NCI-H1417 treated with DMSO at 0.1 percent for 48 hours (cell line): ENCODE measurements at places on chromosomes 3 and 15.

GRCh38 chr15:71011503-71012155 lies 103.6 kb upstream of the THSD4 start:
- no peak for DNase-seq

DNA sequence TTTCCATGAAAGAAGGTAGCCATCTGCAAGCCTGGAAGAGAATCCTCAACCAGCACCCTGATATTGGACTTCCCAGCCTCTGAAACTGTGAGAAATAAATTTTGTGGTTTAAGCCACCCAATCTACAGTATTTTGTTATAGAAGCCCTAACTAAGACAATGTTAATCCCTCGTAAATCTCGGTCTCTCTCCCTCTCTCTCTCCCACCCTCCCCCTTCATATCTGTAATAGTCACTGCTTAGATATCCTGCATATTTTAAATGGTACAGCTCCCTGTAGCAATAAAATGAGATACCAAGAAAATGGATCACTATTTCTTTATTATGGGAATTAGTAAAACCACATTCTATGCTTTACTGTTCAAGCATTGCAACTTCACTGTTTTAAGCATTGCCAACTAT lies 21.0 kb upstream of the FAM174B start:
- DNase-seq: no peak

GRCh38 chr3:178823150-178823549 lies 248.5 kb downstream of the ZMAT3 start:
- DNase-seq: no peak

GRCh38 chr15:48498828-48499227 lies 146.7 kb downstream of the FBN1 start:
- DNase-seq: no peak

GRCh38 chr3:53346514-53346913 lies 829 bp downstream of the DCP1A start:
- DNase-seq: no peak

GRCh38 chr3:95334461-95334860 lies 1271.6 kb downstream of the NSUN3 start:
- no peak for DNase-seq

- no peak for DNase-seq
These were observed 68.0 kb downstream of the TRAK1 start for GRCh38 chr3:42159147-42159546.

DNA sequence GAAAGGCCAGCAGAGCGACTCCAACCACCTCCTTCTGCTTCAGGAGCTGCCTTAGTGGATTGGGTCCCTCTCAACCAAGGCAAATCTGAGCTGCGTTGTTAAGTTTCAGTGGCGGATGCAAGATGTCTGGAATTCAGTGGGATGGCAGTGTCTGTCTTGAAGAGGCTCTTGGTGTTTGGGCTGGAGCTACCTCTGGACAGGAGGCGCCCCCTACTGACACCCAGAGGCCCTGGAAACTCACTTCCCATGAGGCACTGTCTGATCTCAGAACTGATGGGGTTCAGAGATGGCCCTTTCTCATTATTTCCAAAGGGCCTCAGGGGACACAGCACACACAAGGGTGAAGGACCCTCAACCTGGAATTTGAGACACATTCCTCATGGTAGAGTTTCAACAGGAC lies 6.0 kb upstream of the SLC28A1 start:
- DNase-seq: no peak

GRCh38 chr3:189262746-189263145 lies 91.0 kb downstream of the TPRG1 start:
- DNase-seq: no peak

DNA sequence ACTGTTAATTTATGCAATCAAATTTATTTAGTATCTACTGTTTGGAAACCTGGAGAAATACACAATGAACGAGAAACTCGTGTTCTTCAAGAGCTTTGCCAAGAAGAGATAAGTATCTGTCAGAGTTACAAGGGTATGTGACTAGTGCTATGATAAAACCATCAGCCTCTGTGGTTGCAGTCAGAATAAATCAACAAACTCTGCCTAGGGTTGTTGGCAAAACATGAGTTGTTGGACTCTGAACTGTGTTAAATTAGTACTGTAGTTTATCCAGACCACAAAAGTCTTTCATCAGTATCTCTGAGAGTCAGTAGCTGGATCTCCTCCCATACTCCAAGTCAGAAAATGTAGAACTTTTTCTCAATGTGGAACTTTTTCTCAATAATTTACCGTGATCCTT lies 918.4 kb downstream of the NAALADL2 start:
- DNase-seq: no peak

- DNase-seq: no peak
These were observed 696.6 kb upstream of the NAALADL2 start for GRCh38 chr3:174162550-174162949.

GRCh38 chr15:66617137-66618090 lies 51.6 kb upstream of the LCTL start:
- DNase-seq: no peak

DNA sequence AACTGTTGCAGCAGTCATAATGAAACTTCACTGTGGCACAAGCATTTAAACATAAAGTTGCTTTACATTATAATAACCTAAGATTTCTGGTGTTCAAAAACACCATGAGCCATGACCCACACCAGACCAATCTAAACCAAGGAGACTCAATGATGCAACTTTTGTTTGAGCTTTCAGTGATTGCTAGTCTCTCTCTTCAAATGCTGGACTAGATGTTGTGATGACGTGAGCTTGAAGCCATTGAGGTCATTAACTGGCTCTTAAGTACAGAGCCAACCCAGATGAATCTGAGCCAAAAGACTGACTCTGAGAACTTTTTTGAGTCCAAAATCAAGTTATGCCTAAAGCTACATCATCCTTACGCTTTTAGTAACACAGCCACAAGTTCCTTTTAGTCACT lies 36.5 kb downstream of the ATR start:
- no peak for DNase-seq

DNA sequence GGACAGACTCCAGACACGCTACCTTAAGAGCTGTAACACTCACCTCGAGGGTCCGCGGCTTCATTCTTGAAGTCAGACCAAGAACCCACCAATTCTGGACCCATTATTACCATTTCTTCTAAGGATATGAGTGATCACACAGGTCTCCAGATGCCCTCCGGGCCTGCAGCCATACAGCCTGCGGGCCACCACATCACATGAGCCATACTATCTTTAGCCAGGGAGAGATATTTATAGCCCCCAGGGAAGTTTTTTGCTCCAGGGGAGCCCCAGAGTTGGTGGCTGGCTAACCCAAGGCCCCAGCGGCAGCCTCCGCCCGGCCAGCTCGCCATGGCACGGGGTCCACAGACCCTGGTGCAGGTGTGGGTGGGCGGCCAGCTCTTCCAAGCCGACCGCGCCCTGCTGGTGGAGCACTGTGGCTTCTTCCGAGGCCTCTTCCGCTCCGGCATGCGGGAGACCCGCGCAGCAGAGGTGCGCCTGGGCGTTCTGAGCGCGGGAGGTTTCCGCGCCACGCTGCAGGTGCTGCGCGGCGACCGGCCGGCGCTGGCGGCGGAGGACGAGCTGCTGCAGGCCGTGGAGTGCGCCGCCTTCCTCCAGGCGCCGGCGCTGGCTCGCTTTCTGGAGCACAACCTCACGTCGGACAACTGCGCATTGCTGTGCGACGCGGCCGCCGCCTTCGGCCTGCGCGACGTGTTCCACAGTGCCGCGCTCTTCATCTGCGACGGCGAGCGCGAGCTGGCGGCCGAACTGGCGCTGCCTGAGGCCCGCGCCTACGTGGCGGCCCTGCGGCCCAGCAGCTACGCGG lies at the start of gene KBTBD13:
TSS of gene KBTBD13 (plus strand) at position 261 of the 805 bp plus-strand sequence. CDS start at position 331, 70 bp downstream.
- DNase-seq: no peak

- DNase-seq: no peak
These were observed 50.6 kb downstream of the PGPEP1L start for GRCh38 chr15:98956796-98957553.

DNA sequence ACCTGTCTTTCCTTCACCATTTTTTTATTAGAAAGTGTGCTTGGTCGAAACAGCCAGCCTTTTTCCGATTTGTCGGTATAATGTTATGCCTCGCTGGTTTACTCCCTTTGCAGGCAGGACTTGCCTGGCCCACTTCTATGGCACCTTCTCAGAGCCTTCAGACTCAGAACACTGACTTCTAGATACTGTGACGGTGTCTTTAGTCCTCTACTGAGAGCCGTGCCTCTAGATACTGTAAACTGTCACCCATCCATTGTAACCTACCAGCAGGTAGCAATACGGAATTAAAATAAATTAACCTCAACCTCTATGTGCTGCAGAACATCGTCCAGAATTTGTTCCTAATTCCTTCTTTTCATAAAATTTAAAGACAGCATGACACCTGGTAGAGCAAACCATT lies 247.7 kb upstream of the TTC14 start:
- DNase-seq: no peak

- DNase-seq: no peak
These were observed 108.7 kb upstream of the TSPAN3 start for GRCh38 chr15:77179541-77179998.

- no peak for DNase-seq
These were observed 102.7 kb downstream of the TBC1D5 start for GRCh38 chr3:17639765-17640164.

DNA sequence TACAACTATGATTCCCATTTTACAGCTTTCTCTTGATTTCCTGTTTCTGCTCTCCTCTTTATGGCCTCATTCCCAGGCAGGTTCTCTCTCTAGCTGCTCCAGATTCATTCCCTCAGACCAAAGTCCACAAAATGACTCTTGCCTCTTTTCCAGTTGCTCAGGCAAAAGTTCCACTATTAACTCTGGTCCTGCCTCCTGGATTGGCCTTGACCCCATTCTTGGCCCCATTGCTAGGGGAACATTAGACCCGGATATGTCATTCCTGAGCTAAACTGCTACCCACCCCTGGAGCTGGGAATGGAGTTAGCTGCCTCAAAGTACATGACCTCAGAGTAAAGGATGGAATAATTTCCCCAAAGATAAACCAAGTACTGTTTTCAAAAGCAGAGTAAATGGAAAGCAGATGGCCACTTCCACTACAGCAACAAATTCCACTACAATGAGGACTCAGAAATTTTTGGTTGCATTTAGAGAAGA lies 73.0 kb upstream of the GAP43 start:
- DNase-seq: no peak

DNA sequence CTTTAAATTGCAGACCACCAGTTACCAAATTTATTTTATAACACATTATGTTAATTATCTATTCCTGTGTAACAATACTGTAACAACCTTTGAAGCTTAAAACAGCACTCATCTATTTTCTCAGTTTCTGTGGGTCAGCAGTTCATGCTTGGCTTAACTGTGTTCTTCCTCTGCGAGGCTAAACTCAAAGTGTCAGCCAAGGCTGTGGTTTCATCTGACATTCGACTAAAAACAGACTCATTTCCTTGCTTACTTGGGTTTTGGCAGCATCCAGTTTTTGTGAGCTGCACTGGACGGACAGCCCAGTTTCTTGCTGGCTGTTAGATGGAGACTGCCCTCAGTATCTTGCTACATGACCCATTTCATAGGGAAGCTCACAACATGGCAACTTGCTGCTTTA lies 247.3 kb upstream of the KCNH8 start:
- no peak for DNase-seq

DNA sequence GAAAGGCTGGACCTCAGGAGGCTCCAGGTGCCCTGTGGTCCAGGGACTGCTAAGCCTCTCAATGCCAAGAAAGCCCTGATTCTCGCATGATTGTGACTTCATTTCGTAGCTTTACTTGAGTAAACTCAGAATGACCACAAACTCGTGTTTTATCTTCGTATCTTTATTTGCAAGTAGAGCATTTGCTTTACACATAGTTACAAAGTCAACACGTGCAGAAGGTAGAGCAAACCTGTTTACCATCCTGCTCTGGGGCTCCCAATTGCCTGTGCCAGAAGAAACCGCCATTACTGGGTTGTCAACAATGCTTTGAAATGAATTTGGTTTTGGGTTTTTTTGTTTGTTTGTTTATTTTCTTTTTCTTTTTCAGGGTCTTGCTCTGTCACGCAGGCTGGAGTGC lies 5.8 kb upstream of the MESP1 start:
- DNase-seq: no peak

DNA sequence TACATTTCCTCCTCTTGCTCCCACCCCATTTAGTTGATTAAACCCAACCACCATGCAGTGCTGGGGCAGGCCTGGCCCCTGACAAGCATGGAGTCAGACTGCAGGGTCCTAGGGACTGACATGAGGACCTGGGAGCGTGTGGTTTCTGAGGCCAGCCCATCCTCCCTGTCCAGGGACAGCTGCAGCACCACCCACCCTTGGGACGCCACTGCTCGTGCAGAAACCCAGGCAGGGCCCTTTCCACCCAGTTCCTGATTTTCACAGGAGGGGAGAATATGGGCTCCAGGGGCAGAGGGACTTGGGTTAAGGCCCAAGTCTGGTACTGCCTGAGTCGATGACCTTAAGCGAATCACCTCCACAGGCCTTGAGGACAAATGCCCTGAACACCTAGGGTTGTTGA lies 23.7 kb downstream of the PLXND1 start:
- no peak for DNase-seq

DNA sequence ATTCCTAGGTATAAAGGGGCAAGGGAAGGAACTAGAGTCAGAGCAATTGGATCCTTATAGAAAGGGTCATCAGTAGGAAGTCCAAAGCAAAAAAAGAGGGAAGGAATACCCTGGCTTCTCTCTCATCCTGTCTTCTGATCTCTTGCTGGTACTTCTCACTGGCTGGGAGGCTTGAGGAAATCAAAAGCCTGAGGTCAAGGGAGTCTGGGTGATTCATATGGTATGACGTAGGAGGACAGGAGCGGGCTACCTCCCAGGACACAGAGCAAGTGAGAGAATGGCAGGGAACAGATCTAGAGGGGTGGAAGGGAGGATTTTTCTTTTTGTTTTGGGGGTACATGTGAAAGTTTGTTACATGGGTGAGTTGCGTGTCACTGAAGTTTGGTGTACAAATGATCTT lies 76.0 kb downstream of the CFAP20DC start:
- no peak for DNase-seq

GRCh38 chr3:108388136-108389132 lies 92.1 kb downstream of the HHLA2 start:
- peak; percentile 77 for DNase-seq

DNA sequence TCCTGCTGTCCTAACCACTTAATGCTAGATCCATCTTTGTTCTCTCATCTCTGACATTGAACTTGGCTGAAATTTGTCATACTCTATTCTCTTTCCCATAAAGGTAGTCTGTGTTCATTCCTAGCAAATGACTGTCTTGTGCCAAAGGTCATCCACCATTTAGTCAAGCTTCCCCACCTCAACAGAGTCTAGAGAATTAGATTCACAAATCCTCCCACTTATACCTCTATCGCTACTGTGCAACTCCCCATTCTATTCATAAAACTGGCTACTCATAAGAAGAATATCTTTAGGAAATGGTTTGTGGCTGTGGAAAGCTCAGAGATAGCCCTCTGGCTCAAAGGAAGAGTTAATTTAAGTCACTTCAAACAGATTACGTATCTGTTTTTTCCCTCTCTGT lies 59.7 kb upstream of the MBNL1 start:
- no peak for DNase-seq
